Liver (tissue), 10 donors: ENCODE measurements at places on chromosomes 2 and 18. TPM values are rescaled to one million over a fixed set of nuclear protein-coding genes. Genes with fewer than 3 reads are reported as not detected.

Gene NEUROD1
- not detected for total RNA-seq

DNA sequence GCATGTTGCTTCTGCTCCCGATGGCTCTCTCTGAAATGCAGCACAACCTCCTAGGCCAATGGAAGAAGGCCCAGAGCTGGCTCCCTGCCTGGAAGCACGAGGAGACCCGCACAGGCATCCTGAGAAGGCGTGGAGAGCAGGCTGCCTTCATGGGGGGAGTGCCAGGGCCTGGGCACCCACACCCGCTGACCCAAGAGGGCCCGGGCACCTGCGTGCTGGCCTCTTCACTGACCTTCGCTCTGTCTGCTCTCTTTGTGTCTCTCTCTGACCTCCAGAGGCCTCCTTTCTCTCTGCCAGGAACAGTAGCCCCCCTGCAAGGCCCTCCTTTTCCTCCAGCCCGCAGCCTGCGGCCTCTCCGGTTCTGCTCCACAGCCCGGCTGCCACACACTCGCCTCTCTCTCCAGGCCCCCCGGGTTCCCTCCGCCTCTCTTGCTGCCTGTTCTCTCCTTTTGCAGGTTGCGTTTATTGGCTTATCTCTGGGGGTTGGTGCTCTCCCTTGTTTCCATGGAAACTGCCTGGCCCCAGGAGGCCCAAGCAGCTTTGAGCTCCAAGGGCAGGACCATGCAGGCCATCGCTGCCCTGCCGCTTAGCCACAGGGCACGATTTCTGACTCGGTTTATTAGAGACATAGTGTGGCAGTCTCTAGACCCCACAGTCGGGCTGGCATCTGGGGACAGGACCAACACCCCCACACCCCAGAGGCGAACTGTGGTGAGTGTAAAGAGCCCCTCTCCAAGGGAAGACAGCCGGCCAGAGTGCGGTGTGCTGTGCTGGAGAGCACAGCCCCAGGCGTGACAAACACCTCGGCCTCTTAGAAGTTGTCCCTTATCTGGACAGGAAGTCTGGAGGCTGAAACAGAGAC, 1.7 kb downstream of the MZT2B start:
- no peak for DNase-seq

DNA sequence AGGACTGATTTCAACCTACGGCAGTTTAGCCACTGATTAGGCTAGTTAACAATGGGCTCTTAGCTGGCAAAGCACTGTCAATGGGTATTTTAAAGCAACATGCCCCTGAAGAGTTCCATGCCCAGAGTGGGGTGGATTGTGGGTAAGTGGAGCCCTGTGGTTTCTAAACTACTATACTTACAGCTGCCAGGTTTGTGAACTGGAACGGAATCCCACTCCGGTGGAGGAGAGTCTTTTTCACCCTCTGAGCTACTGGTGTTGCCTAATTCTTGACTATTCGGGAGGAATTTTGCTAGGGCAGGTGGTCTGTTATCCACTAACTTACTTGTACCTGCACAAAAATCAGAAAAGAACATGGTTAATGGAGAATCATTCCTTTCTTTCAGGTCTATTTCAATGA, 52.6 kb downstream of the ZAP70 start:
- DNase-seq, result no peak

Gene MARCO
- 40.4 TPM for total RNA-seq

Gene LGALSL
- 8.7 TPM for total RNA-seq

DNA sequence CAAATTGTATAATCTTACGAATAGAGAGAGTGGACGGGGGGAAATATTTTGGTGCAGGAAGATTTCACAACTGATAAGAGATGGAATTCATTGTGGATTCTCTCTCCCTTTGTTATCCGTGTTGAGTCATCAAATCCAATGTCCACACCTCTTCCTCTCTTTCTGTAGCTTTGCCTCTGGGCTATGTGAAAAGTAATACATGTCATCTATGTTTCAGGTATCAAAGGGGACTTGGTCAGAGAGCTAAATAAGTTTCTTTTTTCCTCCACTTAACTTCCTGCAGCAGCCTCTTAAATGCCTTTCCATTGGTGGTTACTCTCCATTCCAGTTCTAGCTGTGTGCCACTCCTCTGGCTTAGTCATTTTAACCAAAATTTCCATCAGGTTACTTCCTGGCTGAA, 169.3 kb upstream of the NXPH2 start:
- DNase-seq, result no peak

GRCh38 chr2:3462493-3463104, 56.7 kb downstream of the ADI1 start:
- no peak for DNase-seq
